Transverse colon (tissue), 4 donors: ENCODE measurements at places on chromosomes 1 and 21.
A peak's percentile ranks its signal among the peaks of the same experiment; 100 is the strongest.

- no peak for DNase-seq
These were observed 11.9 kb downstream of the KRTAP10-1 start for GRCh38 chr21:44527983-44528633.

DNA sequence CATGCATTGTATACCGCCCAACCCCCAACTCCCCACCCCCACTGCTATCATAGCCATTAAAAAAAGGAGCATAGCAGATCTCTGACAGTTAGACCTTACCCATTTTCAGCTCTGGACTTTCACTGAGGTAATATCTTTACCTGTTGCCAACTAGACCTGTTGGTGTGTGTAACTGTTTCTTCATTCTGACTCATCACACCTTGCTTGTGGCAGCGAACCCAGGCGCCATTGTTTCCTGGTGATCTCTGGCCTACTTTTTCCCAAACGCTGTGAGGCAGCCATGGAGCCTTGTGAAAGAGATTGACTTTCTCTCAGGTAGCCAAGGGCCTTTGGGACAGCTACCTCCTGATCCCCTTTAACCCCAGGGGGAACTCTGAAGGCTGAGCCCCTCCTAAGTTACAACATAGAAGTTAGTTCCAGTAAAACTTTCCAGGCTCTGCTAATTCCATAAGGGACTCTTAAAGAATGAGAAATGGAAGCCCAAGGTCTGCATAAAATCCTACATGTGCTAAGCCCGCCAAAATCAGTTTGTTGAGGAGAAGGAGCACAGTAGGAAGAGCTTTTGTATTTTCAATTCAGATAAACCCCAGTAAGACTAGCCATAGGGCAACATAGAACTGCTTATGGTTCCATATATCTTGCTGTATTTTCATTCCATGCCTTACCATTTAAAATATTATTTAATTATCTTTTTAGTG is 196.1 kb upstream of the CAMK1G start:
- DNase-seq: no peak

GRCh38 chr1:14083706-14084105 is 383.7 kb downstream of the PRDM2 start:
- no peak for DNase-seq

DNA sequence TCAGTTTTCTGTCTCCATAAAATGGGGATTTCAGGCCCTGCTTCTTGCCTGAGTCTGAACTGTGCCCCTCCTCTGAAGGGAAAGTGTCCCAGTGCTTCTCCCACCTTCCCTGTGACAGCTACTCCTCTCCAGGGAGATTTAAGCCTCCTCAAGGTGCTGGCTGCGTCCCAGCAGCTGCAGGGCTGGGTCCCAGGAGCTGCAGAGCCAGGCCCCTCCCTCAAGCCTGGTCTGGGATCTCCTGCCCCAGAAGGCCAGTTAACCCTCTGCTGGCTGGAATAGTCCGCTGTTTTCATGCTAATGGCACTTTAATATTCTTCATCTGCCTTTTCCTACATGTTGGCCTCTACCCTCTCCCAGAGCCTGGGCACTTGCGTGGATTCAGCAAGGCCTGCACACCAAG is 99.0 kb downstream of the PLXNA2 start:
- no peak for DNase-seq

GRCh38 chr1:175193527-175193910 is 943 bp upstream of the KIAA0040 start:
- no peak for DNase-seq

GRCh38 chr1:221994274-221994698 is 252.4 kb upstream of the DUSP10 start:
- no peak for DNase-seq

GRCh38 chr1:149936992-149937705 is 470 bp upstream of the MTMR11 start:
- DNase-seq: peak; percentile 72
